ENCODE measurements at places on chromosomes 12 and 14. TPM values are rescaled to one million over a fixed set of nuclear protein-coding genes. Genes with fewer than 3 reads are reported as not detected.
A peak's percentile ranks its signal among the peaks of the same experiment; 100 is the strongest.

Gene CLEC4A
- 0.36 TPM for total RNA-seq

Gene GLT1D1
- total RNA-seq = 0.10 TPM

Gene INSM2
- total RNA-seq = 0.38 TPM

Gene SLC39A5
- total RNA-seq = not detected

Gene CLMN
- total RNA-seq = 24.7 TPM

Gene ARF6
- total RNA-seq = 32.2 TPM

Gene TPCN1
- total RNA-seq = 14.3 TPM

Gene PZP
- not detected for total RNA-seq

Gene DPY19L2
- total RNA-seq = 4.4 TPM

DNA sequence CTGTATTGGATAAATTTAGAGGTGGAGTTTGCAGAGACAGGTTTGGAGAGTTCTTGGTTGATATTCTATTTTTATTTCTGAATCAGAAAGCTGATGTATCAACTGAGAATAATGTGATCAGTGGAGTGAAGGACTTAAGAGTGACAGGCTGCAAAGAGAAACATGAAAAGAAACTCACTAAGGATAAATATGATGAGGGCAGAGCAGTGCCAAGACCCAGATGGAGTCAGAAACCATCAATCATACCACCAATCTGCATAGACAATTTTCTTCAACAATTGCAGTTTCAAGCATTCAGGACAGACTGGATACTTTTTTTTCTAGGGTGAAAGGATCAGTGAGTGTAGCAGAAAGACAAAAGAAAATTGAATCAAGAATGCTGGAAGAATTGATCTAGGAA, 226.7 kb upstream of the NAV3 start:
- no peak overlapping the region for H3K4me3 ChIP-seq
- DNase-seq = no peak
- no peak overlapping the region for H3K27ac ChIP-seq
- peaks cover 14% of the 10 kb centered on the region for H3K4me1 ChIP-seq
- no peaks in the 10 kb centered on the region for H3K27me3 ChIP-seq
- no peaks in the 10 kb centered on the region for H3K36me3 ChIP-seq

GRCh38 chr12:65835256-65835655, 11.0 kb downstream of the HMGA2 start:
- peaks cover 53% of the 10 kb centered on the region for H3K36me3 ChIP-seq
- no peaks in the 10 kb centered on the region for H3K4me1 ChIP-seq
- no peak overlapping the region for H3K27ac ChIP-seq
- no peaks in the 10 kb centered on the region for H3K27me3 ChIP-seq
- H3K4me3 ChIP-seq = no peak overlapping the region

DNA sequence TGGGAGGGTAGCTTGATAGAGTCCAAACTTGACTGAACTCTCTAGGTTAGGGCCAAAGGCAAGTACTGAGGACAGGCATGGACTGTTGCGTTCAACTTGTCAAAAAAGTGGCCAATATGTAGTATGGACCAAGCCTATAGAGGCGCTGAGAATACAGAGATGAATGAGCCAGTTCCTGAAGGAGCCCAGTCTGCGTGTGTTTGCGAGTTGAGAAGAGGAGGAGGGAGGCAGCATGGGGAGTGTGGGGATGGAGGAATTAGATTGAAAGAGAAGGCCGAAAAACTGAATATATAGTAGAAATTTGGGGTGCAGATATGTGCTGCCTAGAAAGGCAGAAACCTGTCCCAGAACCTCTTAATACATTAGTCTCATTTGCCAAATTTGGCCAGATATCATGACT, 412.4 kb downstream of the PCNX1 start:
- peak; percentile 39 for DNase-seq
- peak overlapping the region; percentile 86 for H3K4me3 ChIP-seq
- H3K27me3 ChIP-seq = no peaks in the 10 kb centered on the region
- no peaks in the 10 kb centered on the region for H3K4me1 ChIP-seq
- no peaks in the 10 kb centered on the region for H3K36me3 ChIP-seq

DNA sequence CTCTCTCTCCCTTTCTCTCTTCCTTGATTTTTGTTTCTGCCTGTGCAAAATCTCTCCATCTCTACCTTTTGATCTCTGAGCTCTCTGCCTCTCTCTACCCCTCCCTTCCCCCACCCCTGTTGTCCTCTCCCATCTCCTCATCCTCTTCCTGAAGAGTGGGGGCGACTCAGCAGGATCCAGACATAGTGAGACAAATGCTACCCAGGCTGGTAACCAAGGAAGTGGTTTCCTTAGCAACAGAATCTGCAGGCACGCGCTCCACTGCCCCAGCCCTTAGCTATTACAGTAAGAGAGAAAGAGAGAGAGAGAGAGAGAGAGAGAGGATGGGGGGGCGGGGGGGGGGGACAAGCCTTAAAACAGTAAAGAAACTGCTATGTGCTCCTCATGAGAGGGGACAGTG, 85.6 kb downstream of the CMKLR1 start:
- H3K27ac ChIP-seq = no peak overlapping the region
- H3K36me3 ChIP-seq = no peaks in the 10 kb centered on the region
- no peaks in the 10 kb centered on the region for H3K27me3 ChIP-seq
- DNase-seq = no peak
- H3K4me1 ChIP-seq = no peaks in the 10 kb centered on the region

DNA sequence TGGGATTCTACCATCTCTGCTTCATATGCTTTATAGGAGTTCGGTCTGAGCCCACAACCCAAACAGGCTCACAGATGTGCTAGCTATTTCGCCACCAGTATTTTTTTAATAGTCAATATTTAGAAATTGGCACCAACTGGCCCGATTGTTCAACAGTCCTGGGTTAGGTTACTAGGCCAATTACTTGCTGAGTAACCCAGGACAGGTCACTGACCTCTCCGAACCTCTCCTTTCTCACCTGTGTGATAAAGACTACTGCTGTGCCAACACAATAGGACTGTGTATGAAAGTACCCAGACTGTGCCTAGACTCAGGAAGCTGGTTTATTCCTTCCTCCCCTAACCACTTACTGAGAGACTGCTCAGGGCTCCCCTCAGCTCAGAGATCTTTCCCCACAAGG, 8.3 kb downstream of the BDKRB2 start:
- no peak overlapping the region for H3K4me3 ChIP-seq
- H3K27me3 ChIP-seq = no peaks in the 10 kb centered on the region
- no peaks in the 10 kb centered on the region for H3K36me3 ChIP-seq
- H3K4me1 ChIP-seq = no peaks in the 10 kb centered on the region

DNA sequence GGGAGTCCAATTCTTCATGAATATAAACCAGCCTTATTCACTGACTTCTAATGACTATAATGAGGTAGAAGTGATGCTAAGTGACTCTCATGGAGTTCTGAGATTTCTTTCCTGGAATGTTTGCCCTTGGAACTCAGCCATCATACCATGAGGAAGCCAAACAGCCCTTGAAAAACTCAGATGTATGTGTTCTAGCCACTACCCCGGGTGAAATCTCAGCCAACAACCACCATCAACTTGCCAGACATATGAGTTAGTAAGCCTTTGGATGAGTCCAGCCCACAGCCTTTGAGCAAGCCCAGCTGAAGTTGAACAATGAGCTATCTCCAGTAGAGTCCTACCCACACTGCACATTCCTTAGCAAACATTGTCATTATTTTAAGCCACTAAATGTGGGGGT, 149.5 kb downstream of the SLC6A15 start:
- H3K36me3 ChIP-seq = no peaks in the 10 kb centered on the region
- DNase-seq = no peak

- no peak for DNase-seq
- no peak overlapping the region for H3K27ac ChIP-seq
- 0 out of 2 replicates have a peak, but pooled peaks cover 2% of the 10 kb centered on the region for H3K36me3 ChIP-seq
These were observed 109.5 kb downstream of the BTG1 start for GRCh38 chr12:92036061-92036620.

DNA sequence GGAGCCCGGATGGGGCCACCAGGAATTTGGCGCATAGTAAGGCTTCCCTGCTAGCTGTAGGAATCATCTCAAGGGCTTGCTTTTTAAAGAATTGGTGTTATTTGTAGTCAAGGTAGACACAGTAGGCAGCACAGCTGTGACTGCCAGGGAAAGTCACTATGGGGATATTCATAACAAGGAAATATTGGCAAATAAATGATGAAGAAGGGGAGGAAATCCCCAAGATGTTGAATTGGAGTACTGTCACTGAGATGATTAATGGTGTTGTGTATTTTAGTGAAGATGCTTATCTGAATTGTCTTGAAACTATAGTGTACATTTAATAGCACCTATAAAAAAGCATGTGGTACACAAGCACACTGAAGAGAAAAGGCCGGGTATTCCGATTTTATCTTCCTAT, 118.9 kb downstream of the NPAS3 start:
- no peaks in the 10 kb centered on the region for H3K27me3 ChIP-seq
- no peak overlapping the region for H3K4me3 ChIP-seq
- no peak overlapping the region for H3K27ac ChIP-seq
- no peaks in the 10 kb centered on the region for H3K36me3 ChIP-seq

DNA sequence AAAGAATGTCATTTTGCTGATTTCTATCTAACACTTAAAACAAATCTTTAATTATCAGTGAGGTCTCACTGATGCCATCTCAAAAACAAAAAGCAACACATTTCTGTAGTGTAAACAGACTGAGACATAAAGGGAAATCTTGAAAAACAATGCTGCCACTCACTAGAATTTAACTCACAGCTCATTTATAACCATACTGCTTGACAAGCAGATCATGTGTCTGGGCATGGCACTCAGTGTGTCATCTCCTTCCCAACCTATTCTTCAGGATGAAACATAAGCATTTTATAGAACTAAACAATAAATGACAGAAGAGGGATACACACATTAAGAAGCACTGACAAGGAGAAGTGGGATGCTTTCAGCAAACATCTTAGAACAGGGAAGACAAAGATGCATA, 22.4 kb downstream of the ATF7 start:
- no peak overlapping the region for H3K4me3 ChIP-seq
- no peak overlapping the region for H3K27ac ChIP-seq
- no peak for DNase-seq
- no peaks in the 10 kb centered on the region for H3K27me3 ChIP-seq

GRCh38 chr14:35678403-35679028, 130.6 kb downstream of the RALGAPA1 start:
- DNase-seq = no peak
- no peak overlapping the region for H3K27ac ChIP-seq
- no peaks in the 10 kb centered on the region for H3K4me1 ChIP-seq
- no peaks in the 10 kb centered on the region for H3K27me3 ChIP-seq
- H3K4me3 ChIP-seq = no peak overlapping the region
- 0 out of 2 replicates have a peak, but pooled peaks cover 2% of the 10 kb centered on the region for H3K36me3 ChIP-seq

DNA sequence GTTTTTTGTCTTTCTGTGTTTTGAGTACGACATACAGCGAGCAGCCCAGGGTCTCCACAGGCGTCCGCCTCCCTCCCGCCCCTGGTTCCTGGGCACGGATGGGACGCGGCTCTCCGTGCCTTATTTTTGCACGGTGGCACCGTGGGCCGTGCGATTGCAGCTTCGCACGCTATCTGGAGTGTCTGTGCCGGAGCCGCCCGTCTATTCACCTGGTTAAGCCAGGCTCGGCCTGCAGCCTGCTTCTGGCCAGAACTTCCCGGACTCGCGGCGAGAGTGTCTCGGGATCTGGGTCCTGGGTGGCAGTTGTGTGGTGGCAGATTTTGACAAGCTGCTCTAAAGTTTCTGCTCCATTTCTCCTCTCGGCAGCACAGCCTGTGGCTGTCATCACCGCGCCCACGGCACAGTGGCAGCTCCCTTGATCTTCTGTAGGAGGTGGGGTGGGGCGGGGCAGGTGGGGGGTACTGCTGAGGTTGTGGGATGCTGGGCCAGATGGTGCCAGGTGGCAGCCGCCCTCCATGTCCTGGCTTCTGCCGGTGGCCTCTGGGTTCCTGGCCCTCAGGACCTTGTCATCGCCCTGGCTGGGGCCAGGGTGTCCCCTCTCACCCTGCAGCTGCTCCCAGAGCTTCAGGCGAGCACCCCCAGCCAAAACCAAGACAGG, 2.9 kb downstream of the MMP17 start:
- no peaks in the 10 kb centered on the region for H3K36me3 ChIP-seq
- H3K27ac ChIP-seq = no peak overlapping the region
- DNase-seq = peak; percentile 27
- H3K4me1 ChIP-seq = no peaks in the 10 kb centered on the region

GRCh38 chr14:38238878-38239277, 17.0 kb downstream of the CLEC14A start:
- H3K4me3 ChIP-seq = no peak overlapping the region
- DNase-seq = peak; percentile 24
- H3K27me3 ChIP-seq = no peaks in the 10 kb centered on the region
- H3K27ac ChIP-seq = peak overlapping the region; percentile 58
- H3K4me1 ChIP-seq = peaks cover 19% of the 10 kb centered on the region
- no peaks in the 10 kb centered on the region for H3K36me3 ChIP-seq

DNA sequence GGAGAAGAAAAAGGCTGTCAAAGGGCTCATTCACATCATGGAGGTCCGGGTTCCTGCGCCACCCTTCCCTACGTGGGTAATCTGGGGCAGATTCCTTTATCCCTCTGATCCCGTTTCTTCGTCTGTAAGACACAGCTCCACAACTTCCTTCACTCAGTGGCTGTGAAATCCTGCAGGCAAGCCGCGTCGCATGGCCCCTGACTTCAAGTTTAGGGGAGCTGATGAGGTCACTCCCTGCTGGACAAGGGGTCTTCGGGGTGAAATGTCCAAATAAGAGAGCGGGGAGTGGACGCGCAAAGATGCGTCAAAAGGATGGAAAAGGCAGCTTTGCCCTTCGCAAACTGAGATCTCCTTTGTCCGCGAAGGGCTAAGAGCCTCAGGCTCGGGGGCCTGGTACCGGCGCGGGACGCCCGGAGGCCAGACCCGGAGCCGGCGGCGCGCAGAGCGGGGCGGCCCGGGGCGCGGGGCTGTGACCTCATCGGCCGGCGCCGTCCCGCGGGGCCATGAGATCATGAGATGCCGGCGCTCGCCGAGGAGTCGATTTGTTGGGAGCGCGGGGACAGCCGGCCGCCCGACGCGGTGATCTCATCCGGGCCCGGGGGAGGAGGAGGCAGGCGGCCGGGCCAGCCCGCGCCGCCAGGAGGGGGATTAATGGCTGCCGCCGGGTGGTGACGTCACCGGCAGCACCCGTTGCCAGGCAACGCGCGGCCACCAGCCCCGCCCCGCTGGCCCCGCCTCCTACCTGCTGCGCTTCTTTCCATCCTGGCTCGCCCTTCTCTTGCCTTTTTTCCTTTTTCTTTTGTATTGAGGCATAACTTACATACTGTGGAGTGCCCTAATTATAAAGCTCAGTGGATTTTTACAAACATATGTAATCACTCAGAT, 62.1 kb downstream of the HRK start:
- H3K27ac ChIP-seq = peak overlapping the region; percentile 78
- peak overlapping the region; percentile 73 for H3K4me3 ChIP-seq
- H3K4me1 ChIP-seq = no peaks in the 10 kb centered on the region
- DNase-seq = peak; percentile 92
- no peaks in the 10 kb centered on the region for H3K27me3 ChIP-seq
- no peaks in the 10 kb centered on the region for H3K36me3 ChIP-seq

- H3K27ac ChIP-seq = no peak overlapping the region
- no peaks in the 10 kb centered on the region for H3K27me3 ChIP-seq
- H3K36me3 ChIP-seq = no peaks in the 10 kb centered on the region
These were observed 86.5 kb upstream of the MANSC4 start for GRCh38 chr12:27866373-27867101.

GRCh38 chr12:85089792-85090191, 53.6 kb downstream of the LRRIQ1 start:
- H3K4me3 ChIP-seq = no peak overlapping the region
- H3K27me3 ChIP-seq = no peaks in the 10 kb centered on the region
- DNase-seq = no peak
- H3K27ac ChIP-seq = no peak overlapping the region

- no peak overlapping the region for H3K4me3 ChIP-seq
- H3K36me3 ChIP-seq = no peaks in the 10 kb centered on the region
- no peaks in the 10 kb centered on the region for H3K27me3 ChIP-seq
- no peaks in the 10 kb centered on the region for H3K4me1 ChIP-seq
- DNase-seq = no peak
These were observed 390.0 kb upstream of the NOVA1 start for GRCh38 chr14:26987744-26988363.

- no peaks in the 10 kb centered on the region for H3K27me3 ChIP-seq
- no peak overlapping the region for H3K27ac ChIP-seq
- no peak overlapping the region for H3K4me3 ChIP-seq
These were observed 21.9 kb downstream of the EPS8 start for GRCh38 chr12:15767301-15767700.
